ENCODE measurements at places on chromosomes 3 and 15.
A peak's percentile ranks its signal among the peaks of the same experiment; 100 is the strongest.

DNA sequence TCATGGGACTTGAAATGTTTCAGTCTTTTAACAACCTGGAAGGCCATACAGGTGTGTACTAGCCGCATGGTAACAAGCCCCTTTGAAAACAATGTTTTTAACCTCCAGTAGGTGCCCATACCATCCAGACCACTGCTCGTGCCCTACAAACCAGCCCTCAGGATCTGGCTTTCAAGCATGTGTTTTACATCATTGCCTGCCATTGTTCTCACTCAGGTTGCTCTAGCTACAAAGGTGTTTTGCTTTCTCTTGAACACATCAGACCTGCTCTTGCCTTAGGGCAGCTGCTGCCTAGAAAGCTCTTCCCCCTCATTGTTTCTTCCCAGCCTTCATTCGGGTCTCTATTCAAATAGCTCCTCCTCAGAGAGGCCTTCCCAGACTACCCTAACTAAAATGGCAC is 32.3 kb upstream of the MAP3K13 start:
- DNase-seq: no peak

- DNase-seq: peak; percentile 30
Measured at GRCh38 chr3:40847551-40847992, 322.8 kb downstream of the ZNF621 start.

- no peak for DNase-seq
Measured at GRCh38 chr15:82047453-82048400, 1.9 kb upstream of the MEX3B start.

DNA sequence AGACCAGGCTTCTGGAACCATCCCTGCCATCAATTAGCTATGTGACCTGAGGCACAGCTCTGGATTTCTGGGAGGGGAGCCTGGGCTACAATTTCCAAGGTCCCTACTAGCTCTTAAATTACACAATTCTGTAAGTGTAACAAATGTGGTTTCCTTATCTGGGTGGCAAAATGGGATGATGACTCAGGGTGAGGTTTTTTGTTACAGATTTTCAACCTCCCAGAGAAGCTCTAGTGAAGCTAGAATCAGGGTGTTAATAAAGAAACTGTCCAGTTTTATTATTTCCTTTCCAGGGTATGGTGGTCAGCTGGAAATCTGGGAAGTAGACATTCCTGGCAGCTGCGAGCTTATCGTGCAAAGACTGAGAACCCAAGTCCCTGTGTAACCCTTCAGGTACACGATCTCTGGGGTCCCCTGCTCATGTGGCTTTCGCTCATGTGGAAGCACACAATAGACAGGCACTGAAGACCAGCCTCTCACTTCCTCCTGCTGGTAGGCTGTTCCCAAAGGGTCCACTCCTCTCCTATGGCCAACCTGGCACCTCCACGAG is 7.3 kb downstream of the RAB27A start:
- peak; percentile 63 for DNase-seq

DNA sequence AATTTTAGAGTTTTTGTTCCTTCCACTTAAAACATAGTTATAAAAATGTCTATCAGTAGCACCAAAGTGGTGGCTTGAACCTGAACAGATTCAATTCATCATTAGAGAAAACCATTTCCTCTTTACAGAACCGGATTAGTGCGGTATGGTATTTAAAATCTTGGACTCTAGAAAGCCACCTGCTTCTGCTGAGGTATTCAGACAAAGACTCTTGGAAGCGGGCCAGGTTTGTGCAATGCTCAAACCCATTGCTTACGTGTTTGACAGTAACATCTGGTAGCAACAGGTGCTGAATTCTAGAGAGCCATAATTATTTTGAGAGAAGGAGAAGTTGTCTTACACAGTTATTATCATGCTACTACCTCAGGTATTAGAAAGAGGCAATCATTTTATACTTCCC is 290.5 kb downstream of the NAALADL2 start:
- DNase-seq: no peak

DNA sequence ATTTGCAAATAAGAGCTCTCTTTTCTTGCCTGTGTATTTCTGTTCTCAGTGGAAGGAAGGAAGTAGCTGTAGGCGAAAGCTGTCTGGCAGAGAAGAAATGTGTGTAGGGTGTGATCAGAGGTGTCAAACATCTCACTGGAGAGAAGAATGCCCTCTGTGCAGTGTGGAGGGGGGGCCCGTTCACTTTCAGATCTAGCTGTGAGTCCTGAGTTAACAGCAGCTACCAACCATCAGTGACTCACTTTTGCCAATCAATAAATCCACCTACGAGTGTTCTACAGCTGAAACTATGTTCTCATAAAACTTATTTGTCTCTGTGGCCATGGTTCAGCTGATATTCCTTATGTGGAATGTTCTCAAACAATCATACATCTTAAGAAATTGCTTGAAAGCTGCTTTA is 103.7 kb downstream of the FRMD4B start:
- no peak for DNase-seq

- DNase-seq: no peak
Measured at GRCh38 chr3:152039887-152040286, 166.4 kb downstream of the SUCNR1 start.

GRCh38 chr3:188946351-188947240 is 225.2 kb upstream of the TPRG1 start:
- DNase-seq: peak; percentile 22

DNA sequence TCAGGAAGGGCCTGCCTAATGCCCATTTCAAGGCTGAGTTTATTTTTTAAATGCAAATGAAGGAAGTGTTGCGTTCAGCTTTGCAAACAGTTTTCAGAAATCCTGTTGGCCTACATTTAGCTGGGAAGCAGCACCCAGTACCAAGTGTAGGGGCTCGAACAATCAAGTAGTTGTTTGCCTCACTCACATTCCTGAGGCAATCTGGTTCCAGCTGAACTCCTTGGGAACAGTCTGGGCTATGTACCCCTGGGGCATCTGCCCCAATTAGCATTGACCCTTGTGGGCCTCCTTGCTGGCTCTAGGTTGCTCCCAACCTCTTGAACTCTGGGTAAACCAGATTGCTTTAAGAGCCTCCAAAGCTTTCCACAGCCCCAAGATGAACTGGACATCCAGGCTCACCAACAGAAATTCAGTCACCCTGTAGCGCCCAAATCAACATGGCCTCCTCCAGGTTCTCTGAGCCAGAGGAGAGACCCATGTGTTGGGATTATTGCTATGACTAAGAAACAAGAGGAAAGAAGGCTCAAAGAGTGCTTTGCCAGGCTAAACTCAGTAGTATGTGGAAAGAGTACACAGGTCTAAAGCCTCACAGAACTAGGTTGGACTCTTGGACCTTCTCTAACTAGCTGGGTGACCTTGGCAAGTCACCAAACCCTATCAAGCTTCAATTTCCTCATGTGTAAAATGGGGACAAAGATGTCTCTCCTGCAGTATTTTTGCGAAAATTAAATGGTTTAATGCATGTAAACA is 532.7 kb downstream of the SOX2 start:
- no peak for DNase-seq

GRCh38 chr3:188202358-188203138 is 48.6 kb downstream of the LPP start:
- no peak for DNase-seq

GRCh38 chr15:85710340-85710842 is 84.3 kb downstream of the KLHL25 start:
- no peak for DNase-seq

DNA sequence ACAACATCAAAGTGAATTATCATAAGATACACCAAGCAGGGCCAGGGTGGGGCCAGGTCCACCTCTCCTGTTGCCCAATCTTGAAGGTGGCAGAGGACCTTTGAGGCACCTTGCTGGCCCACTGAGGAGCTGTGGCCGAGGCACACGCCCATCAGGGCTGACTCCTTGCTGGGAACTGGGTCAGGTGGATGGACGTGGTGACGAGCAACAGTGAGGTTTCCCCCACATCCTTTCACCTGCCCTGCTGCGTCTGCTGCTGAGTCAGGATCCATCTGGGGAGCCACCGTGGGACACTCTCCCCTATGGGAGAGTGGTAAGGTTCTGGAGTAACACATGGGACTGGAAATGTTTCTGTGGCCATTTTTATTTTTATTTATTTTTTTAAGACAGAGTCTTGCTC is 17.3 kb upstream of the FURIN start:
- no peak for DNase-seq

DNA sequence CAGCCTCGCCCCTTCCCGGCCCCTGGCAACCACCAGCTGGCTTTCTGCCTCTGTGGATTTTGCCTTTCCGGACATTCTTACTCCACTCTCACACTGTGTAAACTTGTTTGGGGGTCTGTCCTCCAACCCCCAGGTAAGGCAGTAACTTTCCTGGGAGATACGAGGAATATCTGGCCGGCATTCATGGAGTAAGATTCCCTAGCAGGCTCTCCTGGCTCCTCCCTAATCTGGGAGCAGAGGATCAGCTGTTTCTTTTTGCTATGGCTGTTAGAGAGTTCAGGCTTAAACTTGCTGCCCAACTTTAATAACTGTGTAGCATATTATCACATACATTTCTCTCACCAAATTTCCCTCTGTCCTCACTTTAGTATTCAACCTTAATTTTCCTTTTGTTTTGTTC is 64.3 kb downstream of the IGF2BP2 start:
- DNase-seq: peak; percentile 43

DNA sequence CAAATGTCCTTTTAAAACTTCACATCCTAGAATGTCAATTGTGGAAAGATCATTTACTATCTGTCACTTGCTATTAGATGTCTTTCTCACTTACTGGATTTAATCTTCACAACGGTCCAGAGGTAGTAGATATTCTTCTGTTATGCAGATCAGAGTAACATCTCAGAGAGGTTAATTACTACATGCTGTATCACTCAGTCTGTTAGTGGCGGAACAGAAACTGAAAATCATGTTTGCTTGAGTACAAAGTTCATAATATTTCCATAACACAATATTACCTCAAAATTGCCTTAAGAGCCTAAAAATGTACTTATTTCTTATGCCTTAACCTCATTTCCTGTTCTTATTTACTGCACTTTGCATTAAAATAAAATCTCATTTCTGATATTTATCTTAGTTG is 28.6 kb upstream of the GPR149 start:
- DNase-seq: no peak

DNA sequence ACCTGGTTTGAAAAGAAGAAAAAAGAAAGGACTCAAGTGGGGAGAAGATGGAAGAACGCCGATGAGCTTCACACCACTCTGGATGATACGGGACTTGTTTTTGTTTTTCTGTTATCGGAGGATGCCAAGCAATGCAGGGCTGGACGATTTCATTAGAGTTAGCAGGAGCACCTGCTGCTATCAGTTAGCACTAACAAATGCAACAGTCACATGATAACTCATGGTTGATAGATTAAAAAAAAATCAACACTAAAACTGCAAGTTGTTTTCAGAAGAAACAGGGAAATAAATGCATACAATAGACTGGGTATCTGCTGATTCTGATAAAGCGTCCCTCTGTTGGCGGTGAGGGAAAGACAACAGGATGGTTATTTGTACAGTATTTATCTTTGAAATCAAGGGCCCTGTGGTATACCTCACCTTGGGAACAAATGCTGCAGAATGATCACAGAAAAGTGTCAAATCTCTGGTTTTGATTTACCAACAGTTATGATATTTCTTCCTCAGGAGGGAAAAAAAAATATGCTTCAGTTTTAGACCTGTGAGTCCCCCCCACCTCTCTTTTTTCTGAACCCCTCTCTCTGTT is 575.1 kb downstream of the FOXP1 start:
- no peak for DNase-seq

GRCh38 chr3:134754768-134755559 is 40.1 kb upstream of the EPHB1 start:
- peak; percentile 85 for DNase-seq

DNA sequence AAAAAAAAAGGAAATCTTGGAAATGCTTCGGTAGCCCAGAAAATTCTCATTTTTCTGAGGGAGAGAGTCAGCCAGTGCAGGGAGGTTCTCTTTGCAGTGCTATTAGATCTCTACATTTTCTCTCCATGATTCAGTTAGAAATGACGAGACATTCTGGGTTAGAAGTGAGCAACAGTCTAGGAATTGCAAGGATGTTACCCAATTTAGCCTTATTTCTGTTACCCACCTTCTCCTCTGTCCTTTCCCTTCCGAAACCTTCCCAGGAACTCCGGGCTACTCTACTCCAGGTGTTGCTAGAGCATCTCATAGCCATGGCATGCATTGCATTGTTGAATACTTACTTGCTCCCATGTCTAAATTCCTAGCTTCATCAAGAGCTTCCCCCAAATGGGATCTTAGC is 106.8 kb downstream of the EDEM1 start:
- DNase-seq: peak; percentile 82

- DNase-seq: no peak
Measured at GRCh38 chr3:177410730-177411129, 213.4 kb upstream of the TBL1XR1 start.

DNA sequence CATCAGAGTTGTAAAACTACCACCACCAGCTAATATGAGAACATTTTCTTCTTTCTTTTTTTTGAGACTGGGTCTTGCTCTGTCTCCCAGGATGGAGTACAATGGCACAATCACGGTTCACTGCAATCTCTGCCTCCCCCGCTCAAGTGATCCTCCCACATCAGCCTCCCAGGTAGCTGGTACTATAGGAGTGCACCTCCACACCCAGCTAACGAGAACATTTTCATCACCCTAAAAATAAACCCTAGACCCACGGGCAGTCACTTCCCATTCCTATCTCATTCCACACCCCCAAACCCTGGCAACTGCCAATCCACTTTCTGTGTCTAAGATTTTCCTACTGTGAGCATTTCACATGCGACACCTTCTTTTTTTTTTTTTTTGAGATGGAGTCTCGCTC is 130.9 kb downstream of the ATP10A start:
- DNase-seq: no peak

- DNase-seq: no peak
Measured at GRCh38 chr15:71392861-71393283, 277.6 kb downstream of the THSD4 start.

DNA sequence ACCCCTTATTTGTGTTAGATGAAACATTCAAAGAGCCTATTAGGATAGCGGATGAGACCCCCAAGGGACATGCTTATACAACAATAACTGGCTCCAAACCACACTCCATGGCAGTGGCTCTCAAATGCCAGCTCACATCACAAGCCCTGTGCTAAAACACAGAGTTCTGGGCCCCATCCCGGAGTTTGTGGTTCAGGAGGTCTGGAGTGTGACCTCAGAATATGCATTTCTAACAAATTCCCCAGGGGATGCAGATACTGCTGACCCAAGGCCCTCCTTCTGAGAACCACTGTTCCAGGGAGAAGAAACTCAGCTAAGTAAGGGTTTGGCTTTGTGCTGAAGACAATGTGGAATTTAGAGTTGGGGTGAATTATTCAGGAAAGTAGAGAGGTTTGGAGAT is 3.6 kb downstream of the CCRL2 start:
- no peak for DNase-seq
